ENCODE measurements at places on chromosomes 16 and 17.

DNA sequence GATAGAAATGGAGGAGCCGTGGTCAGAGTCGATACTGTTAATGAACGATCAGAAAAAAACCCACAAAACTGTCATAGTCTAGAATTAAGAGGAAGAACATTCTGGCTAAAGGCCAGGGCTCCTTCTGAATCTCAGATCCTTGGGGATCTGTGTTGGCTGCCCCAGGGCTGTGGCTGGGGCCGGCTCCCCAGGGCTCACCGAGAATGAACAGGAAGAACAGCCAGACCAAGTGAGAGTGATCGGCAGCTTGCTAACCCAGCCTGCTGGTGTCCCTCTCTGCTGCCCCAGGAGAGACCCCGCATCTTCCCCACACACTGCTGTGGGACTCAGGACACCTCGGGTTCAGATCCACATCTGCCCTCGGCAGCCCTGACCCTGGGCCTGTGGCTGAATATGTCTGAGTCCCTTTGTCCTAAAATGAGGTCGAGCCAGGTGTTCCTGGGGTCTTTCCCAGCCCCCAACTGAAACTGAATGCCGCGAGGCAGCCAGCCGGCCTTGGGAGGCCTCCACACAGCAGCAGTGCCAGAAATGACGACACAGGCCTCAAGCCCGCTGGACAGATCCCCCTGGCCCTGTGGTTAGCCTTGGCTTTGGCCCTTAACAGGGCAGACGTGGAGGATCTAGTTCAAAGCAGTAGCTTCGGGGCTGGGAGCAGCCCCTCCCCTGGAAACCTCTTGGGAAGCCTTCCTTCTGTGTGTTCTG lies 23.9 kb upstream of the CLEC18A start:
- no peak for DNase-seq

DNA sequence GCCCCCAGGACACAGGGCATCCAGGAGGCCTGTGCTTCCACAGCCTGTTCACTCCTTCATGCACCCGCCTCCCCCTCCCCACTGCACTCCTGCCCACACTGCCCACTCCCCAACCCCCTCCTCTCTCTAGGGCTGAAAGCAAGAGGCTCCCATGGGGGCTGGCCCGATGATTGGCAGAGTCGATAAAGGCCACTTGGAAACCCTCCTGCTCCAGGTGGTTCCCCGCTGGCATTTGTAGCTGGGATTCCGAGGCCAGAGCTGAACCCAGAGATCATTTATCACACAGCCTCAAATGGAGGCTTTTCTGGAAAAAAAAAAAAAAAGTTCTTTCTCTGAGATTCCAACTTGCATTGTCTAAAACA lies 74.1 kb downstream of the SREBF1 start:
- DNase-seq: no peak

DNA sequence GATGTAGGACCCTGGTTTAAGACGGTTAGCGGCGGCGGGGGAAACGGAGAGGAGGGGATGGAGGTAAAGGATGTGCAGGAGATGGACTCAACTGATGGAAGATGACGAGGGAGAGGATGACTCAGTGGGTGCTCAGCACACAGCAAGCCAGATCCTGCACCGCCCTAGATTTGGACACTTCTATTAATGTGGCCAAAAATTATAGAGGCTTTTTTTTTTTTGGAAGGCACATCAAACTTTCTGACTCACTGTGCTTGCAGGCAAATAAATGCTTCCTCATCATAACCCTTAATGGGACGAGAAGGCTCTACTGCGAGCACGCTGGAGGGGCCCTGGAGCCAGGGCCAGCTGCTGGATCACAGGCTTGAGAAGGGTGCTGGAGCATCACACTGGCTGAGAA lies 36.0 kb downstream of the RTN4RL1 start:
- no peak for DNase-seq

GRCh38 chr17:62901544-62901943 lies 64.5 kb upstream of the TANC2 start:
- no peak for DNase-seq

DNA sequence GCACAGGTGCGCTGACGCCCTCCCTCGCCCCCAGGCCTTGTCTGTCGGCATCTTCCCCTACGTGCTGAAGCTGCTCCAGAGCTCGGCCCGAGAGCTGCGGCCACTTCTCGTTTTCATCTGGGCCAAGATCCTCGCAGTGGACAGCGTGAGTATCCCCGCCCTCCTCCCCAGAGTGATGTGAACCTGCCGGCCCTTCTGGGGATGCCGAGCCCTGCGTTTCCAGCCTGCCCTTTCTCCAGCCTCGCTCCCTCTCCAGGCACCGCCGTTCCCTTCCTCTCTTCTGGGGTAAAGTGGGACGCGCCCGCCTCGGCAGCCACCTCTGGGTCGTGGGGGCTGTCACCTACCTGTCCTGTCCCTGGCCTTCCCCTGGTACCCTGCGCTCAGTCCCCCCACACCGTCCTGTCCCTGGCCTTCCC lies 133.9 kb upstream of the CHMP6 start:
- DNase-seq: no peak

GRCh38 chr16:15952265-15952711 lies 2.9 kb downstream of the ABCC1 start:
- peak; percentile 35 for DNase-seq

GRCh38 chr17:47918006-47918405 lies 22.0 kb downstream of the SP2 start:
- DNase-seq: no peak

- DNase-seq: no peak
These were observed 12.3 kb downstream of the TRPV1 start for GRCh38 chr17:3596804-3597464.

DNA sequence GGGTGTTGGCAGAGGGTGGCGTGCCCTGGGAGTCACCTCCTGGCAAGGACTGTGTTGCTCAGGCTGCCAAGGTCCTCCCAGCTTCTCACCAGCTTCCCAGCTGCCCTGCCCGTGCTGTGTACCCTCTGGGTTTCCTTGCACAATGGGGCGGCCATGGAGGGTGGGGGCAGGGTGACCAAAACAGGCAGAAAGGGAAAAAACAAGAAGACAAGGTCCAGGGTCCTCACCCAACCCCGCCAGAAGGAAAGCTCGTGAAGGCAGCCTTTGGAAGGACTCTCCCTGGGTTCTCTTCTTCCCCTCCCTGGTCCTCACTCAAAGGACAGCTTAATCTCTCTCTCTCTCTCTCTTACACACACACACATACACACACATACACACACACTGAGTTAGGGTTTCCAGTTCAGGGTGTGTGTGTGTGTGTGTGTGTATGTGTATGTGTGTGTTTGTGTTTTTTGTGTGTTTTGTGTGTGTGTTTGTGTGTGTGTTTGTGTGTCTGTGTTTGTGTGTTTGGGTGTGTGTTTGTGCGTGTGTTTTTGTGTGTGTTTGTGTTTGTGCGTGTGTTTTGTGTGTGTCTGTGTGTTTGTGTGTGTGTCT lies 2.0 kb downstream of the SLC13A5 start:
- DNase-seq: no peak

DNA sequence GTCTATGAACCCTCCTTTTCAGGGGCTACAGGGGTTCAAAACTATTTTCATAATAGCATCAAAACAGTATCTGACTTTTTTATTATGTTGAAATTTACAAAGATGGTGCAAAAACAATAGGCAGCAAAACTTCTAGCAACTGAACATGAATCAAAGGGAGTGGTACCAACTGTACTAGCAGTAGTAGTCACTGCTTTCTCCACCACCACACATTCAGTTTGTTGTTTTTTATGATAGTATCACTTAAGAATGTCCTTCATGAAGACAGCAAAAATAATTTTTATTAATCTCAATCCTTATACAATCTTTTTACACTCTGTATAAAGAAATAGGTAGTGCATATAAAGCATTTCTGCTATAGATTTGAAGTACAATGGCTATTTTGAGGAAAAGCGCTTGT lies 47.6 kb downstream of the MED13 start:
- no peak for DNase-seq

- no peak for DNase-seq
These were observed 961 bp downstream of the FGF11 start for GRCh38 chr17:7440113-7440833.

- no peak for DNase-seq
These were observed 562.2 kb upstream of the ZFHX3 start for GRCh38 chr16:73610160-73610559.
